ENCODE measurements at places on chromosomes 11 and 22.

- DNase-seq, result no peak
These were observed 501.3 kb upstream of the B3GAT1 start for GRCh38 chr11:134913391-134913790.

GRCh38 chr11:490186-490929, 16.7 kb downstream of the RNH1 start:
- DNase-seq, result no peak

DNA sequence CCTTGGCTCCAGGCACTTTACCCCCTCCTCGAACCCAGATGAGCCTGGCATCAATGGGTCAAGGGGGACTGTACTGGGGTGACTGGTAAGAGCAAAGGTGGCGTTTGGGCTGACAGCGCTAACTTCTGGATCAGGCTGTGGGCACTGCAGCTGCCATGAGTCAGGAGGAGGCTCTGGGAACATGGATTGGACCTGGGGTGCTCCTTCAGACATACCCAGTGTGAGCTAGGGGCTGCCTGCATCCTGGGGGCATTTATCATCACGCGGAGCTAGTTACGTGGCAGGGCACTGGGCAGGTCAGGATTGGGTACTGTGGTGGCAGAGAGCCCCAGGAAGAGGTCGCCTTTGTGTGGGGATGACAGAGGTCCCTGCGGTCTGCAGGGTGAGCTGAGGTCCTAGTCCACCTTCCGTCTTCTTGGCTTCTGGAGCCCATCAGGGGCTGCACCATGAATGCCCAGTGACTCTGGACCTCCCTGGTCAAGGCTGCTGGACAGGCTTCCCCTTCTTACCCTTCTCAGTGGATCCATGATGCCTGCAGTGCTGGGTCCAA, 13.1 kb downstream of the GRIK4 start:
- no peak for DNase-seq

- no peak for DNase-seq
These were observed 52.4 kb upstream of the IGLL5 start for GRCh38 chr22:22835242-22835641.

- no peak for DNase-seq
These were observed 18.6 kb downstream of the LRRC10B start for GRCh38 chr11:61526956-61527731.

- DNase-seq, result no peak
These were observed 21.3 kb downstream of the MORC2 start for GRCh38 chr22:30947173-30947815.

- DNase-seq, result no peak
These were observed 1.3 kb upstream of the SEC14L3 start for GRCh38 chr22:30472994-30473720.

DNA sequence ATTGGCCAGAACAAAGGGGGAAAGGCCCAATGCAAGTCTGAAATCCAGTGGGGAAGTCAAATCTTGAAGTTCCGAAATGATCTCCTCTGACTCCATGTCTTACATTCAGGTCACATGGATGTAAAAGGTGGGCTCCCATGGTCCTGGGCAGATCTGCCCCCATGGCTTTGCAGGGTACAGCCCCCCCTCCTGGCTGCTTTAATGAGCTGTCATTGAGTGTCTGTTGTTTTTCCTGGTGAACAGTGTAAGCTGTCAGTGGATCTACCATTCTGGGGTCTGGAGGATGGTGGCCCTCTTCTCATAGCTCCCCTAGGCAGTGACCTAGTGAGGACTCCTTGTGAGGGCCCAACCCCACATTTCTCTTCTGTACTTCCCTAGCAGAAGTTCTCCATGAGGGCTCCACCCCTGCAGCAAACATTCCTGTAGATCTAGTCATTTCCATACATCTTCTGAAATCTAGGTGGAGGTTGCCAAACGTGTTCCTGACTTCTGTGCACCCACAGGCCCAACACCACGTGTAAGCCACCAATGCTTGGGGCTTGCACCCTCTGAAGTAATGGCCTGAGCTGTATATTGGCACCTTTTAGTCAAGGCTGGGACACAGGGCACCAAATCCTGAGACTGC, 9.3 kb downstream of the CARD18 start:
- peak; percentile 23 for DNase-seq

GRCh38 chr22:41544671-41545476, 604 bp upstream of the POLR3H start:
- DNase-seq, result peak; percentile 53

- DNase-seq, result peak; percentile 93
These were observed 6.7 kb upstream of the CAPRIN1 start for GRCh38 chr11:34044664-34045485.

DNA sequence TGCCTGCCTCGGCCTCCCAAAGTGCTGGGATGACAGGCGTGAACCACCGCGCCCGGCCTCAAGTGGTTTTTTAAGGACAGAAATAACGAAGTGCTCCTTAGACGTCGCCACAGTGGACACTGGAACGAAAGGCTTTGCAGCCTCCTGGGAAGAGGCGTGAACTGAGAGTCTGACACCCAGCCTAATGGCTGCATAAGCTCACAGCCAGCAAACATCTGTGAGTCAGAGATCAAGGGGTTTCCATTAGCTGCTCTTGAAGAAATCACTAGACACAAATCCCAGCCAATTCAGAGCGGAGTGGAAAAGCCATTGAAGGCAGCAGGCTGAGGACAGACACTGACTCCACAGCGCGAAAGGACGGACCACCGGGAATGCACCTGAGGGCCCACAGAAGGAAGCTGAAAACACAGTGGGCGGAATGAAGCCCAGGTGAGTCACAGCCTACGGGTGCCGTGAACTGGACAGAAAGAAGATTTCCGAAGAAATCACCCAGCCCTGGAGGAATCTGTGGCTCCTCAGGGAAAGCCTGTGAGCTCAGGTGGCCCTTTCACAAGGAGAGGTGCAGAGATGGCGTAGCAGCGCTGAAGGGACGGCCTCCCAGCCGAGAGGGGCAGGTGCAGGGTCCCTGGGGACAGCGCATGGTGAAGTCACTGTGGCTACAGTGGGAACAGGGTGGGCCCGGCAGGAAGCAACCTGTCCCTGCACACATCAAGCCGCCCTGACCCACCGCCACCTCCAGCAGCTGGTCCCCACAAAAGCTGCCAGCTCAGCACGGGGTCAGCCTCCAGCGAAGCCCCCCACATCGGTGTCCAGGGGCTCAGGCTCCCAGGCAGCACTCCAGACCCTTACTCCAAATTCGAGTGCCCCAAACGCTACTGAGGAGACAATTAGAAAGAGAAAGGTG, 11.6 kb downstream of the LMNTD2 start:
- peak; percentile 34 for DNase-seq

- DNase-seq, result no peak
These were observed 57.2 kb downstream of the CABIN1 start for GRCh38 chr22:24068377-24068680.

- DNase-seq, result no peak
These were observed 294.4 kb downstream of the DDX10 start for GRCh38 chr11:108959105-108959761.

DNA sequence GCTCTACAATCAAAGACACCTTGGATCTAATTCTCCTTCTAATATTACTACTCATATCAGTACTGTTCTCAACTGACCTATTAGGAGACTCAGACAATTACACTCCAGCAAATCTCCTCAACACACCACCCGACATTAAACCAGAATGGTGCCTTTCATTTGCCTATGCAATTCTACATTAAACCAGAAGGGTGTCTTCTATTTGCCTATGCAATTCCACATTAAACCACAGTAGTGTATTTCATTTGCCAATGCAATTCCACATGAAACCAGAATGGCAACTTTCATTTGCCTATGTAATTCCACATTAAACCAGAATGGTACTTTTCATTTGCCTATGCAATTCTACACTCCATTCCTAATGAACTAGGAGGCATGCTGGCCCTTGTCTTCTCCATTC, 15.3 kb upstream of the APOL3 start:
- DNase-seq, result no peak

DNA sequence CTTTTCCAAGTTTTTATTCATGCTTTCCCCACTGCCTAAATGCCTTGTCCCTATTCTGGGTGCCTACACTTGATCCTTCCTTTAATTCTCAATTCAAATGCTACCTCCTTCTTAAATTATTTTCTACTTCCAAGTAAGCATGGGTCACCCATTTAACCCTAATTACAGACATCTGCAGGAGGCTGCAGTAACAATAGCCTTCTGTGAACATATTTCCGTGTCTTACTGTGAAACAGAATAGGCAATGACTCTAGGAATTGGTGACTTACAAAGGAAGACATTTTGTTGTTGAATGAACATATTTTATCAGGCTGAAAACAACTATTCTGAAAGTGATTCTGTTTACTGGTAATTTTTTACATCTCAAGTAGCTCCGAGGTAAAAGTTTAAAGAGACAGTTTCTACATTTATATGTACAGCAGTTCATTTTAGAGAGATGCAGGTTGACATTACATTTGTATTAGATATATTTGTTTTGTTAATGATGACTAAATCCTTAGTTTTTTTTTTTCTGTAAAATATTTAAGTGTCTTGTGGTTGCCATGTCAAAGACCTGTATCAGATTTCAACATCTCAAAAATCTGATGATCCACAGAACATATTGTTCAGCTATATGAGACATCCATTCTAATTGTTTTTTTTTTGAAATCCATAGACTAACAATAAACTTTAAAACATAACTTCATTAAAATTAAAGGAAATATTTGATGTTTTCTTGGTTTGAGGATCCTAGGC, 316.8 kb downstream of the CASP12 start:
- peak; percentile 33 for DNase-seq

GRCh38 chr22:37337204-37337943, 55.1 kb downstream of the CYTH4 start:
- DNase-seq, result peak; percentile 81

DNA sequence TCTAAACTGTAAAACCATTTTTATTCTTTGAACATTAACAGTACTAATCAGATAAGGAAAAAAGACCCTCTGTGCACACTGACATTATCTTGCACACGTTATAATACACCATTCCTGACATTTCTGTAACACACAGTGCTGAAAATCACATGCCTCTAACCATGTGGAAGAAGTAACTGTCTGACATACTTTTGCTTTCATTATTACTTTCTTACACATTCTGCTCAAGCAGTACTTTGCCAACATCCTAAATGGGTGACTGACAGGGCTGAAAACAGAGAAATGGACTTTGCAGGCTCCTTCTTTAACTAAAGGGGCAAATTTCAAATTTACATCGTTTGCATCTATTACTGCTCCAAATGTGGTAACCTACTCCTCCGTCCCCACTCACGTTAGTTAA, 22.8 kb upstream of the TP53AIP1 start:
- DNase-seq, result no peak

- no peak for DNase-seq
These were observed 184.6 kb upstream of the CNTN5 start for GRCh38 chr11:98836156-98836555.

GRCh38 chr22:26786398-26786797, 129.0 kb downstream of the MIAT start:
- no peak for DNase-seq
